Skin of body (tissue), 3 donors: ENCODE measurements at places on chromosomes 5 and 9.

- no peak for DNase-seq
Observed at GRCh38 chr9:88540251-88540763, 5.3 kb downstream of the NXNL2 start.

DNA sequence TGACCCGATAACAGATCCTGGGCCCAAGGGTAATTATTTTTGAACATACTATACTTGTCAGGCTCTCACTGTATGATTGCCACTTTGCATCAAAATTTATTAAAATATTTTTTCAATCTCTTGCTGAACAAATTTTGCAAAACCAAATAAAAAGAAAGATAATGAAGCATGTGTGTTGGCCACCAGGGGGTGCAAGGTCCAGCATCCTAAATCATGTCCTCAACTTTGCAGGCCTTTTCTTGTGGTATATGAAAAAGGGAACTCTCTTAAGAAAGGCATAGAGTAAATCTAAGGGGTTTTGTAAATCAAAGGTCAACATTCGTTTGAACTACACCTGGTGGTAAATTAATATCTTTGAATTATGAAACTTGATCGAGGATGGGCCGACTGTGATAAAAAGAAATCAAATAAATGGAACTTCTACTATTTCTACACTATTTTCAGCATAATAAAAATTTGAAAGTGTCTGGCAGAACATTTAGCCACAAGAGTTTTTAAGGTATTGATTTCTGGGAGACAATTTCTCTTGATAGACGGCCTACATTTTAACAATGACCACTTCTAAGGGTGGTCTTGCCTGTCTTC, 676.5 kb downstream of the DMRTA1 start:
- DNase-seq: peak; percentile 41

DNA sequence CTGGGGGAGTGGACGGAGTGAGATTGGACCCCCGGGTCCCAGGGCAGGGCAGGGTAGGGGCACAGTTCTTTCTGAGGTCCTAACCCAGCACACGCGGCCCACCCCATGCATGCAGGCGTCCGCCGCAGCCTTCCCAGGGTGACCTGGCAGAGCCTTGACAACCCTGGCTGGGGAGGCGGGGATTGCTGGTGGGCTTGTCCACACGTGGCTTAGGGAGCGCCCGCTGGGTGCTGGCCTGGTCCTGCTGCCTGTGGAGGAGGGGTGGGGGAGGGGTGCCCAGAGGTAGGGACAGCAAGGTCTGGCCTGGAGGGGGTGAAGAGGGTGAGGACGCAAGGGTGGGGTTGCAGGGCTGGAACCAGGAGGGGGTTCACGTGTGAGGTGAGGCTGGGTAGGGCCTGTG, 6.0 kb downstream of the RXRA start:
- DNase-seq: no peak

DNA sequence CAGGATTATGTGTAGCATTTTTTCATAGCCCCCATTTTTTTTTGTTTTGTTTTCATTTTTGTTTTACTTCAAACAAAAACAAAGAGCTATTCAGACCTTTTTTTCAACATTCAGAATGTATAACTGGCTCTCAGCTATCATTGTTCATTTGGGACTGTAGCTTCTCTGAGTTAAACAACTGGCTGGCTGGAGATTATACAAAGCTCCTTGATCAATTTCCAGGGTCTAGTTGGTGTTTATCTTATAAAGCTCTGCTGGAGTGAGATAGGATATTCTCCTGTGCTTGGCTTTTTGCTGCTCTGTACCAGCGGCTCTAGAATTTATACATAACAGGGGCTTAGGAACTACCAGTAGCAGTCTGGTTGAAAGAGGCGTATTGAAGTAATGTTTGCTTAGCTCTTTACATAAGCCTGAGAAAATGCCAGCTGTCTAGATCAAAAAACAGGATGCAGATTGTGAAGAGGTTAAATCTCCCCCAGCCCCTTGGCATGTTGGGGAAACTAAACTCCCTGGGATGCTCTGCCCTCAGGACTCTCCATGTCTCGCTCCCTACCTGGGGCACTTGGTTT, 15.2 kb downstream of the GARNL3 start:
- no peak for DNase-seq

DNA sequence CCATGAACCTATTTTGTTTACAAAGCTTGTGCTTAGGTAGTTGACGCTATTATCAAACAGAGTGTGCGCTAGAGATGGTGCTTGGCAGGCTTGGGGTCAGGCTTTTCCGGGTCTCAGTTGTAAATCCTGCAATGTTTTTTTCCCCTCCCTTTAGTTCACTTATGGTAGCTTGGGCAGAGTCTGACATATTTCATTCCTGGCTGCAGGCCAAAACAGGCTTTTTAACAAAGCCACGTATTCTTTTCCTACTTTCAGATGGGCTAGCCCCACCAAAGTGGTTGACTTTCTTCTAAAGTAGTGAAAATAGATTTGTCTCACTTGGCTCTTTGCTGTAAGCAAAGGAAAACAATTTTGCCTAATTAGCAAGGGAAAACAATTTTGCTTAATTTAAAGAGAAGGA, 58.0 kb upstream of the FBN2 start:
- DNase-seq: peak; percentile 24

DNA sequence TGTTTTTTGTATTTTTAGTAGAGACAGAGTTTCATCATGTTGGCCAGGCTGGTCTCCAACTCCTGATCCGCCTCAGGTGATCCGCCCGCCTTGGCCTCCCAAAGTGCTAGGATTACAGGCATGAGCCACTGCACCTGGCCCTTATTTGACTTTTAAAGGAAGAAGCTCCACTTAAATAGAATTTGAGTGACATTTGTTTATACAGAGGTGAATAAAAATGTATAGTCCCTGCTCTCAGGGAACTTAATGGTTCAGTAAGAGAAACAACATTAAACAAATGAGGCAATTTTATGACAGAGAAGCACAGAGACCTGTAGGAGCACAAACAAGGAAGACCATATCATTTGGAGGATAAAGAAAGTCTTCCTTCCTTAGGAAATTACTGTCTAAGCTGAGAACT, 65.7 kb downstream of the C9orf152 start:
- no peak for DNase-seq

GRCh38 chr5:177094224-177095087, 7.7 kb downstream of the FGFR4 start:
- DNase-seq: no peak

- DNase-seq: no peak
Observed at GRCh38 chr5:82362636-82363035, 84.5 kb upstream of the RPS23 start.

DNA sequence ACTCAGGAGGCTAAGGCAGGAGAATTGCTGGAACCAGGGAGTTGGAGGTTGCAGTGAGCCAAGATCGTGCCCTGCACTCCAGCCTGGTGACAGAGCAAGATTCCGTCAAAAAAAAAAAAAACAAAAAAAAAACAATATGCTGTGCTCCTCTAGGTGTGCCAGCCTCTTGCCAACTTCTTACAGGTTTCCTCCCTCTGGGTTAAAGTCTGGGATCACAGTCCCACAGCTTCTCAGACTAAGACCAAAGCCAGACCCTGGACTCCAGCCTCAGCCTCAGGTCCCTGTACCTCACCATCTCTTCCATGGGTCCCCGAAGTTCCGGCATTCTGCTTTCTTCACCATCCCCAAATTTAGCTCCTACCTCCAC, 180.8 kb upstream of the MVB12B start:
- DNase-seq: no peak

- no peak for DNase-seq
Observed at GRCh38 chr5:116370886-116371285, 203.7 kb downstream of the SEMA6A start.

- DNase-seq: no peak
Observed at GRCh38 chr9:113604393-113604792, 140.9 kb downstream of the RGS3 start.

GRCh38 chr5:150548123-150548522, 40.2 kb downstream of the NDST1 start:
- no peak for DNase-seq

DNA sequence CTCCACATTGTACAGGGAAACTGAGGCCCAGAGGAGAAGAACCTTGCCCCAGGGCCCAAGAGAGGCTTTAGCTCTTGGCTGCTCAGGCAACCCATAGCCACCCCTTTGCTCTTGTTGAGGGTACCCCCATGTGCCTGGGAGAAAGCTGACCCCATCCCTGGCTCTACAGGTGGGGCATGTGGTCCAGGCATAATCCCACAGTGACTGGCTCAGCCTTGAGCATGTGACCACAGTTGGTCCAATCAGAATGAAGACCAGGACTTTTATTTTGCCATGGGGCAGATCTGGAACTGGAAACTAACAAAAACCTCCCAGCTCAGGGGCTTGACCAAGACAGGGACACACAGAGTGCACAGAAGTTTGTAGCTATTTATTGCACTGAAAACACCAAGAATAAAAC, 29.3 kb downstream of the SLC6A7 start:
- DNase-seq: no peak

- DNase-seq: no peak
Observed at GRCh38 chr9:127505396-127506116, 54.2 kb downstream of the LRSAM1 start.

GRCh38 chr9:87643778-87644570, 81.9 kb upstream of the CTSL start:
- DNase-seq: no peak

GRCh38 chr5:39214912-39215709, 4.3 kb downstream of the FYB1 start:
- DNase-seq: no peak

DNA sequence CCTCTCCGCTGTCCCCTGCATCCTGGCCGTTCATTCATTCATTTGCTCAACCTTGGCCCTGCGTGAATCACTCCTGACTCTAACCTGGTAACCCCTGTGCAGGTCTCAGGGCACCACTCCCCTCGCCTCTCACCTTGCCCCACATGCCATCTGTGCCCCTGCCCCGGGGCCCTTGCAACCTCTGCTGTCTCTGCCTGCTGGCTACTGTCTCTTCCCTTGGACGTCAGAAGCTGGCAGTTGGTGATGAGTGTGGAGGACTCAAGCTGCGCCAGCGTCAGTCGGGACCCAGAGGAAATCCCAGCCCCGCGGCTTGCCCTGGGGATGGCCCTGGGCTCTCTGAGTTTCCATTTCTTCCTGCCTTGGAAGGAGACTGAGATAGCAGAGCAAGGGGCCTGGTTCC, 154.9 kb downstream of the OLFM1 start:
- no peak for DNase-seq

GRCh38 chr9:99044827-99045226, 60.1 kb upstream of the TGFBR1 start:
- DNase-seq: no peak

- no peak for DNase-seq
Observed at GRCh38 chr5:151298063-151298855, 5.3 kb downstream of the SLC36A3 start.

DNA sequence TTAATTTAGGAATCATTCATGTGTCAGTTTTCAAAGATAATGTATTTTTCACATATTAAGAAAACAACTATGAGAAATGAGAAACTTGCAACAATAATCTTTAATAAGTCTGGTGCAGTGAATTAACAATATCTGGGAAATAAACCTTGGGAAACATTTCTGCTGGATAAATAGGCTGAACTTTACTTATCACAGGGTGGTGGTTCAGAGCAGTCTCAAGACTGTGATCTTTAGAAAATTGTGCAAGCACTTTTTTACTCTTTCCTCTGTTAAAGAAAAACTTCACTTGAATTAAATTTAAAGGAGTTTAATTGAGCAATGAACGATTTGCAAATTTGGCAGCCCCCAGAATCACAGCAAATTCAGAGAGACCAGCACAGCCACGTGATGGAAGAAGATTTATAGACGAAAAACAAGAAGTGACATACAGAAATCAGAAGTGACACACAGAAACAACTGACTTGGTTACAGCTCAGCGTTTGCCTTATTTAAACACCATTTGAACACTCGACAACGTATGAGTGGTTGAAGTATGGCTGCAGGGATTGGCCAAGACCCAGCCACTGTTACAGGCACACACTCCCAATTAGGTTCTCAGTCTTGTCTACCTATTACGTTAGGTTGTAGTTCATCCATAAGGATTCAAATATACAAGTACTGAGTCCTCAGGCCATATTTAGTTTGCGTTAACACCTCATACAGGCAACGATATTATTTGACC, 631.9 kb downstream of the SLCO4C1 start:
- DNase-seq: no peak

DNA sequence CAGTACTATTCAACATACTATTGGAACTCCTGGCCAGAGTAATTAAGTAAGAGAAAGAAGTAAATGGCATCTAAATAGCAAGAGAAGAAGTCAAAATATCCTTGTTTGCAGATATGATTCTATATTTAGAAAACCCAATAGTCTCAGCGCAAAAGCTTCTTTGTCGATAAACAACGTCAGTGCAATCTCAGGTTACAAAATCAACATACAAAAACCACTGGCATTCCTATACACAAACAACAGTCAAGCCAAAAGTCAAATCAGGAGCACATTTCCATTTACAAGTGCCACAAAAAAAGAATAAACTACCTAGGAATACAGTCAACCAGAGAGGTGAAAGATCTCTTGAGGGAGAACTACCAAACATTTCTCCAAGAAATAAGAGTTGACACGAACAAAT, 1901.9 kb upstream of the ACO1 start:
- DNase-seq: no peak

DNA sequence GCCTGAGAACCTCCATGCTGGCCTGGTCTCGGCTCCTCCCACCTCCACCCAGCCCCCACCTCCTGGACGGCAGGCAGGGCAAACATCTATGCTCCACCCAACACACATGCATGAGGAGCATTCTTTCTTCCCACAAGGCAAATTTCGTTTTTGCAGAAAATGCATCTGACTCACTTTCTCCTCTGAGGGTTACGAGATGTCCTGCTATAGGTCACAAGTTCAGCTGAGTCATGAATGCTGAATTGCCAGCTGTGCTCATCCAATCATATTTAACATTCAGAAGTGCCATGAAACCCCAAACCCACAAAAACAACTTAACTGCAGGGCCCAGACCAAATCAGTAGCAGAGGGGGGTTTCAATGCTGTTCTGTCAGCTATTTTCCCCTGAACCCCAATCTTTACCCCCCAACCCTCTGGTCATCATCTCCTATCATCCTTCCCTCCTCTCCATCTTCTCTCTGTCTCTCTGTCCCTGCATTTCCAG, 39.0 kb upstream of the OSMR start:
- DNase-seq: no peak

DNA sequence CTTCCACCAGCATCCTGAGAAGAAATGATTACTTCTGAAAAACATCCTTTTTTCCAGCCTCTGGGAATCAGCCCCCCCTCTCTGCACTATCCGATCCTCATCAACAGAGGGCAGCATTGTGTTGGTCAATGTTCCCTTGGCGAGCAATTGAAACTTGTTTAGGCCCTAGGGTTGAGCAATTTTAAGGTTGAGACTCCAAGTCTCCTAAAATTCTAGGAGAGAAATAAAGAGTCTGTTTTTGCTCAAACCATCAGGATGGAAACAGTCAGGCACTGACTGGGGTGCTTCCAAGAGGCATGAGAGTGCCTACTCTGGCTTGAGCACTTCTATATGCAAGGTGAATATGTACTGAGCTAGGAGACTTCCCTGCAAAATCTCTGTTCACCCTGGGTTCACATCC, 12.4 kb upstream of the CYFIP2 start:
- no peak for DNase-seq
